ENCODE measurements at places on chromosomes 11 and 22.

DNA sequence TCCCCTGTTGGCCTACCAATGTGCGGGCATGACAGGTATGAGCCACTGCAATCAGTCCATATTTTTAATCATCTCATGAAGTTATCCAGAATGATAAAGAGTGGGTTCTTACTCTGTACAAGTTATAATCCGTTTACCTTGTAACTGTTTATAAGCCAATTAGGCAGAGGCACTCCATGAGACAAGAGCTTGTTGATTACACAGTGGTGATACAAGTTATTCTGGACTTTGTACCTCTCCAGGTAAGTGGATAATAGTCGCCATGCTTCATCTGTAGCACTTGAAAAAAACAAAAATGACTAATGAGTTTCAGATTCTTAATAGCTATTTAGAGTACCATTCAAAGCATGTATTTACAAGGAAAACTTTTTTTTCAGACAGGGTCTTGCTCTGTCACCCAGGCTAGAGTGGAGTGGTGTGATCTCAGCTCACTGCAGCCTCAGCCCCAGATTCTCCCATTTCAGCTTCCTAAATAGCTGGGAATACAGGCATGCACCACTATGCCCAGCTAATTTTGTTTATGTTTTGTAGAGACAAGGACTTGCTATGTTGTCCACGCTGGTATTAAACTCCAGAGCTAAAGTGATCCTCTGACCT is 17.7 kb upstream of the FNBP4 start:
- no peak for DNase-seq

GRCh38 chr11:34654483-34655334 is 33.8 kb downstream of the EHF start:
- DNase-seq = no peak

GRCh38 chr22:50621948-50622722 is 5.8 kb downstream of the ARSA start:
- no peak for DNase-seq

GRCh38 chr11:63837739-63838138 is 1.2 kb upstream of the MARK2 start:
- no peak for DNase-seq

DNA sequence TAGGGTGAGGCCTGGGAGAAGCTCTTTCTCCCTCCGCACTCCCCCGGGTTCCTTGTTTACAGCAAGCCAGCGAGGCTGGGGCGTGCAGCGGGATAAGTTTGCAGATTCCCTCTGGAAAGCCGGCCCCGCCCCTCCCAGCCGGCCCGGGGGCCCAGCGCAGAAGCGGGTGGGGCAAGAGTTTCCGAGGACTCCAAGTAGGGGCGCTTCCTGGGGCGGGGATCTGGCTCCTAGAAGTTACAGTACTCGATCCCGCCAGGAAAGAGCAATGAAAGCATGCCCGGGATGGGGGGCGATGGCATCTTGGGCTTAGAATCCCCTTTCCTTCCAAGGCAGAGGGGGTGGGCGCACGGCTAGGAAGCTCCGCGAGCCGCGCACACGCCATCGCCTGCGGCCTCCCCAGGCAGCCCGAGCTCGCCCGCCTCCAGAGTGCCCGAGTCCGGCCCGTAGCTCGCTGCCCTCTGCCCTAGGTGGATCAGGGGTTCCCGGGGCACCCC is 385 bp downstream of the TST start:
- no peak for DNase-seq

GRCh38 chr11:35214226-35214770 is 75.3 kb downstream of the CD44 start:
- no peak for DNase-seq

GRCh38 chr11:90476442-90477007 is 253.7 kb upstream of the CHORDC1 start:
- no peak for DNase-seq

DNA sequence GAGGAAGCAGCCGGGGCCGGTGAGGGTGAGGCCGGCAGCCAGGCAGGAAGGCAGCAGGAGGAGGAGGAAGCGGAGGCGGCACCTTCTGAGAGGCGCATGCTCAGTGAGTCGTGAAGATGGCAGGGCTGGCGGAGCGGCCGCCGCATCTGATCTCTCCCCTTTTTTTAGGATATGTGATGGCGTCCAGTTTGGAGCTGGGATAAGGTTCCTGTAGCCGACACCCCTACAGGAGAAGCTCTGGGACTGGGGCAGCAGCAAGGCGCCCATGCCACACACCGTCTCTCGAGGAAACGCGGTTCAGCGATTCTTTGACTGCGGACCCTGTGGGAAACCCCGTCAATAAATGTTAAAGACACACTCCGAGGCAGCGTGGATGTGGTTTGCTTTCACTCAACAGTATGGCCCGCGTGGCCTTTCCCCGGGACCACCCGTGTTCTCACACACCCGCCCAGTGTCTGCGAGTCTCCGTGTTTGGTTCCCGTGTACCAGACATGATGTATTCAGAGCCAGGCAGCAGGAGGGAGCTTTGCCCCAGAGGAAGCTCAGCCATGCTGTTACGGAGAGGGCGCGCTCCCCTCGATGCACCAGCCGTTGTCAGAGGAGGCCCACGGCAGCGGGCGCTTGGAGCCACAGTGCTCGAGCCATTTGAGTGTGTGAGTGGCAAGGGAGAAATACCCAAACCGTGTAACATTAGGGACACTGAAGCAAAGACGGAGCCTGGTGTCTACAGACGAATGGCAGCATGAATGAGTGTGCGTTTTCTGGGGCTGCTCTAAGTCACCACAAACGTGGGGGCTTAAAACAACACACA is 27.7 kb upstream of the PARVB start:
- no peak for DNase-seq

DNA sequence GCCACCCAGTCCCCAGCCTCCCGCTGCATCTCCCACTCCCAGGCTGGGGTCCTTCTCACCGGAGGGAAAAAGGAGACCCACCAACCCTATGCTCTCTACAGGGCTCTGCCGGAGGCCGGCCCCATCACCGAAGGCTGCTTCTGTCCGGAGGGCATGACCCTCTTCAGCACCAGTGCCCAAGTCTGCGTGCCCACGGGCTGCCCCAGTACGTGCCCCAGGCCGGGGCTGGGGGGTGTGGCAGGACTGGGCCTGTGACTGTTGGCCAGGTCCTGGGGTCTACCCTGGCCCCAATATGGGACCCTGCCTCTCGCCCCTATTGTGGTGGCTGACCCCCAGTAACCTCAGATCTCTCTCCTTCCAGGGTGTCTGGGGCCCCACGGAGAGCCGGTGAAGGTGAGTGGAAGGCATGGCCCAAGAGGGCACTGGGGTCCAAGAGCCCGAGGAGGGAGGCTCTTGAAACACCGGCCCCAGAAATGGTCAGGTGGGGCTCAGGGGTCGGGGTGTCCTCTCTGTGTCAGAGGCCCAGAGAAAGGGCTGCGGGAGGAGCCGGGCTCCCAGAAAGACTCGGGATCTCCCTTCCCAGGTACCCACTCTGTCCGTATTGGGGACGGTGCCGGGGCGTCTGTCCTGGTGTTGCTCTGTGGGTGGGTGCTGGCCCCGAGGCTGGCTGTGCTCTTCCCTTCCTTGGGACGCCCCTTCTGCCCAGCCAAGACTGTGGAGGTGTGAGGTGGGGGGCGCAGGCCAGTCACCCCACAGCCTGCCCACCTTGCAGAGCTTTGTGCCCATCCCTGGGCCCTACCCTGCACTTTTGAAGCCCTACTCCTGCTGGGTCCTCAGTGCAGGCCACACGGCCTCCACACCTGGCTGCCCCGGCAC is 26.1 kb upstream of the MUC5B start:
- DNase-seq = peak; percentile 66

DNA sequence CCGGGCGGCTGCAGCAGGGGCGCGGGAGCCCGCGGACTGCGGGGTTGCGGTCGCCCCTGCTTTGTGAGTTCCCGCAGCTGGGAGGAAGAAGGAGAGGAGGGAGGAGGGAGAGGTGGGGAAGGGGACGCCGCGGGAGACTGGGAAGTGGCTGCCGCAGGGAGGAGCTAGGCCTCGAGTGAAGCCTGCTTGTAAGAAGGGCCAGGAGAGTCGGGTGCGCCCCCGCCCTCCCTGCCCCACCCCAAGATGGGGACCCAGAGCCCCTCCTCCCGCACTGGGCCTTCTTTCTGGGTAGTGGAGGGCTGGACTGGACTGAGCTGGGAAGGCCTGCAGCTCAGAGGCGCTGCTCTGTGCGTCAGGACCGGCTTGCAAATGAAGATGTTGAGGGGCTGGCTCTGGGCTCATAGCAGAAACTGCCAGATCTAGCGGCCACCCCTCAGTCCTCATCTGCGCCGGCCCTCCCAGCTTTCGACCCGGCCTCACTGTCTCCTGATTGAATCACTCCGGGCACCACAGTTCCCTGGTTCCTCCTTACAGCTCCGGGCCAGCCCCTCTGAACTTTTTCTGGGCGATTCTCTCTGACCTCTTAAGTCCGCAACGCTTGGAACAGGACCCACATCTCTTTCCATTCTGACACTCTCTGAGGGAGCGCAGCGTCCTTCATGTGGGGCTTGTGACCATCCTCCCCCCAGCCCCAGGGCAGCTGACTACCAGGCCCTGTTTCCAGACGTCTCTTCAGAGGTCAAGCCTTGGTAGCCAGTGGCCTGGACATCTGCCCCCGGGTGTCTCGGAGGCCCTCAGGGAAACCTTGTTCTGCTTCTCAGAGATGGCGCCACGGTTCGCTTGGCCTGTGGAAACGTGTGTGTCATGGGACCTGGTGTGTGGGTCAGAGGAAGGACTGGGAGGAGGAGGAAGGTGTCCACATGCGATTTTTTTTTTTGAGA is 21.9 kb downstream of the SERPINH1 start:
- no peak for DNase-seq

DNA sequence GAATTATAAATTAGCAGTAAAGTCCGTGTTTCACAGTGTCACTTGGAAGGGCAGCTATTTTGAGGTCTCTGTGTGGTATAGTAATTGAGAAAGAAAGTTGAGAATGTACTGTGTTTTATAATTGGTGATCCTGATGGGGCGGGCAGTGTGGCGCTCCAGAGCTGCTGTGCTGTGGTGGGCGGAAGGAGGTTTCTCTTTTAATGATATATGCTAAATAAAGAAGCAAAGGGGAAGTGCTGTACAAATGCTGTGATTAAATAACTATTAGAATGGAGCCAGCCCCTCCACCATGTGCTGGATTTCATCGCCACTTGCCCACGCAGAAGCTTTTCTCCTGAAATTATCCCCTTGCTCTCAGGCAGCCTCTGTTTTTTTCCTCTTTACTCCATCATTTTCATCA is 24.6 kb downstream of the ATXN10 start:
- no peak for DNase-seq

DNA sequence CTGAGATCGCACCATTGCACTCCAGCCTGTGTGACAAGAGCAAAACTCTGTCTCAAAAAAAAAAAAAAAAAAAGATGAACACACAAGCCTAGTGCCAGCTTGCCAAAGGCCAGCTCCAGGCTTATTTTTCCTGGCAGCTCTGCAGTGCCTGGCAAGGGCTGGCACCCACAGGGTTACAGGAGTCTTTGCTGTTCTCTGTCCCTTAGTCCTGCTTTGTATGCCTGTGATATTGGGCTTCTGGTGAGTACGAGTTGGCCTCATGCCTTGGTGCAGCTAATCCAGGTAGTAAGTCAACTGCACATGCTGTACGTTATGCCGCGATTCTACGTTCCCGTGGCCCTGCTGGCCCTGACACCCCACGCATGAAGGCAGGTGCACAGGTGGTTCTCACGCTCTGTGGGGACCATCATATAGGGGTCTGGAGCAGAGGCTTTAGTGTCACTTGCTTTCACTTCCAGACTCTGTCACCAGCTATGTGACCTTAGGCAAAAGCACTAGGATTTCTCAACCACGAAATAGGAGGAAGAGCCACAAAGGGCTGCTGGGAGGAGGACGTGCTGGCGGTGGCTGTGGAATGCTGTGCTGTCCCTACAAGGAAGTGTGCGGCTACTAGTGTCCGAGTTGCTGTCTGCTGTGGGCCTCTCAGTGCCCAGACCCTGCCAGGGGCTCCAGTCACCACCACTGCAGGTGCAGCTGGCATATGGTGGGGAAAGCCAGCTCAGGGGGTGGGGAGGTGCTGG is 21.4 kb upstream of the RASL10A start:
- DNase-seq = no peak

- no peak for DNase-seq
Observed at GRCh38 chr22:42364604-42365110, 67.5 kb downstream of the NFAM1 start.

GRCh38 chr22:19177164-19178064 is 1.1 kb downstream of the SLC25A1 start:
- DNase-seq = no peak

- no peak for DNase-seq
Observed at GRCh38 chr11:68878022-68878421, 25.6 kb downstream of the MRPL21 start.

DNA sequence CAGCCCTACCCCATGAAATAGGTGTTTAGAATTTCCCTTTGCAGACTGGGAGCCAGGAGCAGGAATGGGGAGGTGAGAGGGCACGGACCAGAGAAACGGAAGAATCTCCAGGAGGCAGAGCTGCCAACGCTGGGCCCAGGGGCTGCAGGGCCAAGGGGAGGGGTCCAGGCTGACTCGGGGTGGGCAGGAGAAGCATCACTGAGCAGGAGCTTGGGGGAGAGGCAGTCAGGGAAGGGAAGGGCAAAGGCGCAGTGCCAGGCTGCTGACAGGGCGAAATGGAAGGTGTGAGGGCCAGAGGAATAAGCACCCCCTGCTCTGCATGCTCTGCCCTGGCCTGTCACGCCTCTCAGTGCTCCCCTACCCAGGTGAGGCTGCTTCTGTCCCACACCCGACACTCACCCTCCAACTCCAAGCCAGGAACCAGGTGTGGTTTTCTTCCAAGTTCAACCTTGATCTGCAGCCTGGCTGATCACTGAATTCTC is 14.5 kb downstream of the LRRC32 start:
- DNase-seq = peak; percentile 37

DNA sequence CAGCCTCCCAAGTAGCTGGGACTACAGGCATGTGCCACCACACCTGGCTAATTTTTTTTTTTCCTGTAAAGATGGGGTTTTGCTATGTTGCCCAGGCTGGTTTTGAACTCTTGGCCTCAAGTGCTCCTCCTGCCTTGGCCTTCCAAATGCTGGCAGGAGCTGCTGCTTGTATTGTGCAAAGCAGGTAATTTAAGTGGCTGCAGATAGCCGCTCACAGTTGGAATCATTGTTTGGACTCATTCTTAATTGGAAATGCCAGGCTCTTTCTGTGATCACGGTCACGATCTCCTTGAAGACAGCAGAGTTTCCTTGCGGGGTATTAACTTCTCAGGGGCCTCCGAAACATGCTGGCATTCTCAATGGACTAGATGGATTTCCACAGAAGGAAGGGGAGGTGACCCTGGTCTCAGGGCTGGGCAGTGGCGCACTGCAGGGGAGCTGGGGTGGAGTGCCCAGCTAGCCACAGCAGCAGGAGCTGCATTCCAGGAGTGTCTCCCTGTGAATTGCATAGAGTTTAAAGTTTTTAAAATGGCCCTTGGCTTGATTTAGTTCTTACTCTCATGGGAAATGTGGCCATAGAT is 136.1 kb downstream of the MORC2 start:
- peak; percentile 39 for DNase-seq

GRCh38 chr11:128297091-128297651 is 290.2 kb downstream of the ETS1 start:
- no peak for DNase-seq

DNA sequence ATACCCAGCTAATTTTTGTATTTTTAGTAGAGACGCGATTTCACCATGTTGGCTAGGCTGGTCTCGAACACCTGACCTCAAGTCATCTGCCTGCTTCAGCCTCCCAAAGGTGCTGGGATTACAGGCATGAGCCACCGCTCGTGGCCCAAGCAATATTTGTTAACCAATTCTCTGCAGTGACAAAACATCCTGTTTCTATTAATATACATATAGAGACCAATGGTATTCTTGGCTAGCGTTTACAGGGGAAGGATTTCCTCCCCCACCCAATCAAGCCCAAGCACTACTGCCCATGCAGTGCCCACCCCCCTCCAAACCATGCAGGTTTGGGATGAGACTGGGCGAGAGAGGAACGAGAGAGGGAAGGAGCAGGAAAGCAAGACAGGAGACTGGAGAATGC is 53.1 kb downstream of the APOL3 start:
- DNase-seq = no peak
